T1000 (cell line): ENCODE measurements at places on chromosomes 4 and X.

DNA sequence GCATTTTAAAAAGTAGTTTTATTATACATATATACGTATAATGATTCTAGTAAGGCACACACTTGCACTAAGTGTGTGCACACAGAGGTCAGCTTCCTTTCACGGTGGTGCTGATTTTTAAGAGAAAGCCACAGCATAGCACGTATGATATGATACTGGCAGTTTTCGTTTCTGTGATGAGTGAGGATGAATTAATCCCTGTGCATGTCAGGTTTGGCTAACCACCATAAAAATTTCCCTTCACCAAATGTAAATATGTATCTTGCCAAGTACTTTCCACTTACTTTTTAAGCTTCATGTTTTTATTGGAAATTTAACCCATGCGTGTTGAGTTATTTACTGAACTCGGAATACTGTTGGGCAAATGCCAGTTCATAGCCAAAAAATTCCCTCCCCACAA lies 84.6 kb downstream of the SYNPO2 start:
- DNase-seq = no peak

GRCh38 chr4:135240796-135241195 lies 1039.2 kb upstream of the PABPC4L start:
- DNase-seq = no peak

DNA sequence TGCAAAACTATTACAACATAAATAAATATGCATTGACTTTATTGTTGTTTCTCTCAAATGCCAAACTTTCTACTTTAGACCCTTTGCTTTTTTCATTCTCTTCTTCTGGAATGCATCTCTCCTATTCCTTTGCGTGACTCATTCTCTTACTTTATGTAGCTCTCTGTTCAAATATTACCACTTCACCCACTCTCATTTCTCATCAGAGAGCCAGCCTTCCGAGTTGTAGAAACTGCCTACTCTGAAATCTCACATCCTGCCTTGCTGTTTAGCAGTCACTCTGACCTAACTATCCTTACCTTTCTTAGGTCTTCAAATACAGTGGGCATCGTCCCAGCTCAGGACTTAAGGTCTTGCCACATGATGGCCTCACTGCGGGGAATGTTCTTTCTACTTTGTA lies 143.5 kb downstream of the GALNTL6 start:
- DNase-seq = no peak

DNA sequence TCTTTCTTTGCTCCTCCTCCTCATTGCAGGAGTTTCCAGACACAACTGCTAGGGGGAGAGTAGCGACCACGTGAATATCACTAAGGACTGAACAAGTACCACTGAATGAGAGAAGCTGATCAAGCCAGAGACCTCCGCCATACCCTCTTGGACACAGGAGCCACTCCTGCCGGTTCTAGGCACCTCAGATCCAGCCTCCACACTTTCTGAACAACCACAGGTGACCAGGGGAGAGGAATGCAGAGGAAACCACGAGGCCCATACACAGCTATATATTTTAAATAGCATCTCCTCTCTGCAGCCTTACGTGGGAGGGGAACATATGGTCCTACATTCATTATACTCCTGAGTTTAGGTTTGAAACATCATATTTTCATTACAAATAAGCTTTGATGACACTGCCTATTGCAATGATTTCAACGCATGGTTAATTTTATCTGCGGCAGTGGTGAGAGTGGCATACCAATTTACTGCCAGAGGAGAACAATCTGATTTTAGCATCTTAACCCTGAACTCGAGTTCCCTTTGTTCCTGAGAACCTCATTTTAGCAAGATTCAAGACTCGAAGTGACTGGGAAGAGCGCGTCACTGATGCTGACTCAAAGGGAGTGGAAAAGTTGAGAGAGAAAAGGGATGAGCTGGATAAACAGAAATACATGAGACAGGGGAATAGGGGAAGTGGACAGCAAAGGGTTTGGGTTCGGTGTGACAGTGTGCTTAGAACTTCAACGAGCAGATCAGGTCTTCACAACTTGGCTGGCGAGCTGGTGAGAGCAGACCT lies 231.7 kb upstream of the PPARGC1A start:
- no peak for DNase-seq

DNA sequence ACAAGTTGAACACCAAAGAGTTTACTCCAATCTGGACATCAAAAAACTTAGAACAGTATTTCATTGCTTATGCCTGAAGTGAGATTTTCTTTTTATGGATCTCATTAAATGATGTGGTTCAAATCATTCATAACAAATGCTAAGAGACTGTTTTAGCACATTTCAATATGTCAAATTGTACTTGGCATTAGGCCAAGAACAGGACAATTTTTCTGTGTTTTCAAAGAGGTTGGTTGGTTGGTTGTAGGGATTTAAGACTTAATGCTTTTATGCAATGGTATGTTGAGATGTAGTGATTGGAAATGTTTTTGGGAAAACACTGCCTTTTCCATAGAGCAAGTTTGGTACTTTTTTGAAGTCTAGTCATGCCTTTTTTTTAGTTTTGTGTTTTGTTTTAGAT lies 510.4 kb downstream of the ZNF674 start:
- no peak for DNase-seq

- DNase-seq = peak; percentile 68
Observed at GRCh38 chr4:7828011-7828720, 111.5 kb downstream of the AFAP1 start.

DNA sequence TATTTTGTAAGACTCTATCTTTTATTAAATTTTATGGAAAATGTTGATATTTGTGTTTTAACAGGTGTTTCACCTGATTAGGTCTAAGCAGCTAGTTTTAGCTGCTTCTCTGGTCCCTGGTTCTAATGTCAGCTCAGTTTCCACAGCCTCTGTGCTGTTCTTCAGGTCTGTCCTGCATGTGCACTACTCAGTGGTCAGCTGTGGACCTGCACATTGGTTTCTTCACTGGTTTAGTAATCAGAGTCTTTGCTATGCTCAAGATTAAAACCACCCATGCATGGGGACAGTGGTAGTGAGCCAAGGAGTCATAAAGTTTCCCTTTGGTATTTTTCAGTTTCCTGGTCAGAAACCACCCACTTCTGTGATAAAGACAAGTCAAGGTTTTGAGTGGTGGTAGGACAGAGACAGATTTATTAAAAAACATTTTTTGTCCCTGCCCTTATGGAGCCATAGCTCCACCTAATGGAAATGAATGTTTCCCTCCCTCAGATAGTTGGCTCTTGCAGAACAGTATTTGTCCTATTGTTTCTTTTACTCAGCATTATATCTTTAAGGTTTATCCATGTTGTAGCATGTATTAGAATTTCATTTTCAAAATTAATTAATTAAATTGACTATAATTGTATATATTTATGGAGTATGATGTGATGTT lies 36.8 kb upstream of the VBP1 start:
- no peak for DNase-seq
